ENCODE measurements at places on chromosomes 3 and 15.

GRCh38 chr3:158269942-158270341 is 160.1 kb downstream of the RSRC1 start:
- DNase-seq: no peak

GRCh38 chr15:71384501-71384900 is 269.2 kb downstream of the THSD4 start:
- DNase-seq: no peak

DNA sequence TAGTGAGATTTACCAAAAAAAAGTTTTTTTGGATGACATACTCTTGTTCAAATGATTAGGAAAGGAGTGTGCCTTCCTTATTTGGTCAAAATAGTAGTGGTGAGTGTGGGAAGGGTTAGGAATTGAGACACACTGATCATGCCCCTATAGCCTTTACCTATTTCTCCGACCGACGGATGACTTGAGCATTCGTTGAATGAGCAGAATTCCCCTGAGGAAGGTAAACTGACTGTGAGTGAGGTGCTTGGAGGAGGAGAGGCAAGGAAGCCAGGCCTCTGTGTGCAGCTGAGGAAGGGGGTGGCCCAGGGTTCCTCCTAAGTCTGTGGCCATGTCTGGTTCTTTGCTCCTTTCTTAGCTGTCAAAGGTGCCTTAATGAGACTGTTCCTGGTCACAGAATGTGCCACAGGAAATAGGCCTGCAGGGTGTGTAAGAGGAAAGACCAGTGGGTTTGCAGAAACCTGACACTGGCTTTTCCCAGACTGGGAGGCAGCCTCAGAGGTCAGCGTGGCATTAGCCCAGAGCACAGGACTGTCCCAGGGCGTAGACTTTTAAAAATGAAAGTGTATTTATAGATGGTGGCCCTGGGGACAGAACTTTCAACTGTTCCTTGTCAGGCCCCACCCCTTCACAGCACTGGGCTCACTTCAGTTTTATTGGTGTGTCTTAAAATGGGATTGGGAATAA is 307.7 kb upstream of the C2CD4B start:
- no peak for DNase-seq

- no peak for DNase-seq
Observed at GRCh38 chr3:119181765-119182164, 8.4 kb downstream of the UPK1B start.

- peak; percentile 47 for DNase-seq
Observed at GRCh38 chr3:10432156-10432845, 73.1 kb downstream of the ATP2B2 start.

- DNase-seq: no peak
Observed at GRCh38 chr3:56747150-56747549, 54.6 kb downstream of the ARHGEF3 start.

- DNase-seq: no peak
Observed at GRCh38 chr3:48042071-48042760, 26.0 kb upstream of the MAP4 start.

DNA sequence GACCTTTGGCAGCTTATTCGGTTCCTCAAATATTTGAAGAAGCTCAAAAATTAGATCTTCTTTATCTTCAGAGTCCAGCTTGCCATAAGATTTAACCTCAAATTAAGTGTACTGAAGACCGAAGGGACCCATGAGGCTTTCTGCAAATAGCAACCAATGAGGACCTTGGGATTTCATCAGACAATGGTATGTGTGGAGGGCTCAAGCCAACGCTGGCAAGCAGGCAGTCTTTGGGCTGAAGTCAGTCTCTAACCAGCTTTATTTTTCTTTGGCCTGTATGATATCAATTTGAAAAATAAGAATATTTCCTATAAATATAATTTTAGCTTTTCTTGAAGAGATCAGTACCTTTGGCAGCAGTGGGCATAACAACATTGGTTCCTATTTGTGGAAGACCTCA is 692.7 kb downstream of the MCTP2 start:
- no peak for DNase-seq

DNA sequence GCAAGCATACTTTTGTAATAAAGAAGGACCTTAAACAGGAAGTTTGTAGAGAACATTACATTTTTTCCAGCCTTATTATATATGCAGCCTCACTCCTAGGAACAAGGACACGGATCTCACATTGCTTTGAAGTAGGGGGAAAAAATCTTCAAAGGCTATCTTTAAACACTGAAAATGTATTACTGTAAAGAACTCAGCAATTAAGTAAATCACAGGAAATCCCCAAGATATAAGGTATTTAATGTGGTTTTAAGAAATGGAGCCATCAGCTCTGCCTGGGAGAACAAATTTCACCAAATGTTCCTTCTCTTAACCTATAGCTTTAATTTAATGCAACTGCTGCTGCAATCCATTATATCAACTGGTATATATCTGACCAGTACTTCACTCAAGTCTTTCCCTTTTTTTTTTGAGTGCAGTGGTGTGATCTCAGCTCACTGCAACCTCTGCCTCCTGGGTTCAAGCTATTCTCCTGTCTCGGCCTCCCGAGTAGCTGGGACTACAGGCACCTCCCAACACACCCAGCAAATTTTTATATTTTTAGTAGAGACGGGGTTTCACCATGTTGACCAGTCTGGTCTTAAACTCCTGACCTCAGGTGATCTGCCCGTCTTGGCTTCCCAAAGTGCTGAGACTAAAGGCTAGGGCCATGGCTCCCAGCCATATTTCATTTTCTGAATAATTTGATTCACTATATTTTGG is 2.8 kb downstream of the BTLA start:
- DNase-seq: no peak

DNA sequence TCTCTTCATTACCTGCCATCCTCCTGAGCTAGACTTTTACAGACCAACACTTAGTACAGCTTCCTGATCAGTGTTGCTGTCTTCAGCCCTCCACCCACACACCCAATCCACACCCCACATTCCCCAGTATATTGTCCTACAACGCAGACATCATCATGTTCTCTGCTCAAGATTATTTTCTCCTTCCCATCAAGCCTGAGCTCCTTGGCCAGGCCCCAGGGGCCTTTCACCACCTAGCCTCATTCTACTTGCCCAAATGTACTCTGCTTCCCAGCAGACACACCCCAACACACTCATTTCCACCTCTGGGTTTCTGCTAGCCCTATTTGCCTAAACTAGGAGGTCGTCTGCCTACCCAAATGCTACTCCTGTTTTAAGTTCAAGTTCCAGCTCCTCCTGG is 37.0 kb downstream of the DAPK2 start:
- DNase-seq: no peak

- peak; percentile 79 for DNase-seq
Observed at GRCh38 chr3:126472277-126473006, 3.2 kb downstream of the ZXDC start.

DNA sequence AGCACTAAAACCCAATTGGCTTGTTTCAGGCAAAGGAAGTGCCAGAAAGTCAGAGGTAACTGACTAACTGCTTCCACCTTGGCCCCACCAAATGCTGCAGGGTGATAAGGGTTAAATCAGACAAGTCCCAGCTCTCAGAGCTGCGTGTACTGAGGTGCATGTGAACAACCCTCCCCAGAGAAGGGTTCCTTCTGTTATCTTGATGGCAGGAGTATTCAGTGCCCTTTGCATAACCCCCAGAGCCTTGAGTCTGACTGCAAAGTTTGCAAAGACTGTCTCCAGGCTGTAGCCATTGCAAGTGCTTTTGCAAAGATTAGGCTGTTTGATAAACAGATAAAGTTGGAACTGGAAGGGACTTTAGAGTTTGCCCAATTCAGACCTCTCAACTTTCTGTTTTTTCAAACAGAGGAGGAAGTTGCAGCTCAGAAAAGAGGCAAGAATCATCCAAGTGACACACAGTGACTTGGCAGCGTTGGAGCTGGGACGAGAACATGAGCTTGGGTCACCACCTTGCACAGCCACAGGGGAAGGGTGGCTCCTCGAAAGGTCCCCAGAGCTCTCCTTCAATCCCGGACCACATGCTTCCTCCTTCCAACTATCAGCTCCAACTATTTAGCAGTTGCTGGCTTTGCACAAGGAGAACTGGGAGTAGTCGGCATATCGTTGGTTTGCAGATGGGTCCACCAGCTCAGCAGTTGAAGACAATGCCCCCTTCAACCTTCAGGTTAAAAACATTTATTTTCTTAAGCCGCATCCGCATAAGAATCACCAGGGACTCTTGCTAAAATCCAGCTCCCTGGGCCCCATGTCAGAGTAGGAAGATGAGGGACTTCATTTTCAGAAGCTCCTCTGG is 224.8 kb upstream of the HES1 start:
- no peak for DNase-seq

DNA sequence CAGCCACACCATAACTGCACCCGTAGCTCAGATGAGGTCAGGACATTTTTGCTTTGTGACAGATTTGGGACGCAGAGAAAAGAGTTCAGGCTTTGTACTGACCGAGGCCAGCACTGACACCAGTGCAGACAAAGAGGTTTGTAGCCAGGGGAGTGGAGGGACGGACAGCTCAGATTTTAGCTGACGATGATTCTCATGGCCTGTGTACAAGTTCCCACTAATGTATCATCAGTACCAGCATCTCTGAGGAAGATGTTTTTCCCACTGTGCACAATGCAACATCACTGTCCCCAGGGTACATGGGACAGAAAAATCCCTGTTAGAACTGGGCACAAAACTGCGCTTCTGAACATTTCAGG is 112.7 kb downstream of the SLCO3A1 start:
- DNase-seq: no peak

- DNase-seq: no peak
Observed at GRCh38 chr3:63067999-63068645, 192.9 kb upstream of the CADPS start.

DNA sequence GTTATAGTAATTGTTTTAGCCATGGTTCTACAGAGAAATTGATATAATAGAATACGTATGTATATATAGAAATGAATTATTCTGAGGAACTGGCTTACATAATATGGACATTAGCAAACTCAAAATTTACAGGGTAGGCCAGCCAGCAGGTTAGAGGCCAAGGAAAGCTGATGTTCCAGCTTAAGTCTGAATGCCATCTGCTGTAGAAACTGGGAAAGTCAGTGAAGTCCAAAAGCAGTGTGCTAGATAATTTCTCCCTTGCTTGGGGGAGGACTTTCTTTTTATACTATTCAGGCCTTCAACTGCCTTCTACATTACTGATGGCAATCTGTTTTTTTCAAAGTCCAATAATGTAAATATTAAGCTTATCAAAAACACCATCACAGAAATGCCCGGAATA is 1174.7 kb downstream of the ZPLD1 start:
- DNase-seq: no peak

DNA sequence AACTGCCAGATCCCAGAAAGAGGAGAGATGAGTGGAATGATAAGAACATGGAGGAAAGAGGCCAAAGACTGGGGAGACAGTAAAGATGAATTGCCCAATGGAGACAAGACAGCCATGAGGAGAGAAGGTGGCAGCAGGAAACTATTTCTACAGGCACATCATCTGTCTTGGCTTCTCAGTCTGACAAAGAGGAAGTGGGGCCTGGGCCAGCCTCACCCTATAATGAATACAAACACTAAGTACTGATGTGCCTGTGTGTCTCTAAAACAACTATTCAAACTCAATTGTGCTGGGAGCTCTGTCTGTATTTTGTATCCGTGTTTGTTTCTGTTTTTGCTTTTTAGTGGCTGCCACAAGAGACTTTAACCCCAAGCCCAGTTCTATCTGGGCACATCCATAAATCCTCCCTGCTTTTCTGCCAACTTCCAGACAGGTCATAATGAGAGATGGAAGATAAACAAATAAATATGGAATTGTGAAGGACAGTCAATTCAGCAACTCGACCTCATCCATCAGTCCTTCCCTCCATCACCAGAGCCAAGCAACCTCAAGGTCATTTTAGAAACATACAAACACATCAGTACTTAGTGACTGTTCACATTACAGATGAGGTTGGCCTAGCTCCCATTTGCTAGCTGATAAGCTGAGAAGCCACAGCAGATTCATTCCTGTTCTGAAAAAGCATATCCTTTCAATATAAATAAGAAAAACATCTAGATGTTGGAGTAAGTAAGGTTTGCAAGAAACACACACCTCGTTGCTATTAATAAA is 116.7 kb downstream of the CADPS start:
- DNase-seq: no peak

DNA sequence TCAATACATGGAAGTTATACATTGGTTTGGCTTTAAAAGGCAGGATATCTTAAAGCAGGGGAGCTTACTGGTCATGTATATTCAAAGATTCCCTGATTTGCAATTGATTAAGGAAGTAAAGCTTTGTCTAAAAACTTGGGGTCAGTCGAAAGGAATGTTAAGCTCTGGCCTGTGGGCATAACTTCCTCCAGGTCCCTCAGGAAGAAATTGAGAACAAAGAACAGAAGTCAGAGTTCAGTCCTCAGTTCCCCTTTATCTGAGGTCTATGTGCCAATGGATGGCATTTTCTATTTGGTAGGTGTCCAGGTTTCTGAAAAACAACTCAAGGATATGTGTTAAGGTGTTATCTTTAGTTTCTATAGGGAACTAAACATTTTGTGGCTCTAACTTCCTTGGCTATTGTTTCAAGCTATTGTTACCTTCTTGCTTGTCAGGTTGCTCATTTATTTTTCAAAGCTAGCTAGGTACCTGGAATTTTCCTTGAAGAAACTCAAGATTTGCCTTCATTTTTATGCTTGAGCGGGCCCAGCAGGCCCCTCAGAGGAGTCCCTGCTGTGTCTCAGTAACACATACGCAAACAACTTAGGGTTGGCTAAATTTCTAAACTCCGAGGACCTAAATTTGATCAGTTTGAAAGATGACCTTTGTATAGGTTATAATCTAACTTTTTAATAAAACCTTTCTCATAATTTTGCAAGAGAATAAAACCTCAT is 135.0 kb upstream of the UBE2E2 start:
- DNase-seq: no peak

DNA sequence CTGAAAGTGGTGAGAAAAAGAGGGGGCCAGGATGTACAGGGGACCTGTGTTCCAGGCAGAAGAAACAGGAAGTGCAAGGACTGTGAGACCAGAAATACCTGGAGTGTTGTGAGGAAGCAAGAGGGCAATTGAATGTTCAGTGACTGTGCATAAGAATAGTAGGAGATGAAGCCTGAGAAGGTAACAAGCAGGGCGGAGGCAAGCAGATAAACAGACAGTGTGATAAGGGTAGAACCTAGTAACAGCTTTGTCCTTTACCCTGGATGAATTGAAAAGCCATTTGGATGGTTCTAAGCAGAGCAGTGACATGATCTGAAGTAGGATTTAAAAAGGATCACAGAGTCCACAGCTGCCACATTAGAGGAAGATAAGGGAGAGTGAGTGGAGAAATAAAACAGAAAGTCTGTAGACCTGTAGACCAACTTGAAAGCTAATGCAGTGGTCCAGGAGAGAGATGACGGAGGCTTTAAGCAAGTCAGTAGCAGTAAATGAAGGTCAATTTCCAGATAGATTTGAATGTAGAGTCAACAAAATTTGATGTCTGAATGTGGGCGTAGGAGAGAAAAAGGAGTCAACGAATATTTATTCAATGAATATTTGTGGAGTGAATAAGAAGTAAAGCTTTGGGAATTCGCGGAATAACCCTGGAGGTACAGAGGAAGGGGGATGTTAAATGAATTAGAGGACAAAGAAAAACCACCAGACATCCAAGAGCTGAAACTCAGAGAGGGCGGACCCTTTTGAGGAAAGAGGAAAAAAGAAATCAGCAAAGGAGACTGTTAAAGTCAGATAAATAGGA is 4.2 kb upstream of the PLOD2 start:
- DNase-seq: no peak
